Astrocyte (in vitro differentiated cells and primary cell): ENCODE measurements at places on chromosomes 2 and 18. TPM values are rescaled to one million over a fixed set of nuclear protein-coding genes. Genes with fewer than 3 reads are reported as not detected.

GAREM1 gene
- total RNA-seq: 9.0 and 9.9 TPM in 2 replicates

NTSR2 gene
- not detected in 2 replicates for total RNA-seq

MPP4 gene
- total RNA-seq: 1.0 and 2.9 TPM in 2 replicates

MMADHC gene
- total RNA-seq: 122 and 125 TPM in 2 replicates

STPG4 gene
- 0.55 and 0.64 TPM in 2 replicates for total RNA-seq

LYG2 gene
- not detected in 2 replicates for total RNA-seq

VWA3B gene
- total RNA-seq: not detected in 2 replicates

REL gene
- total RNA-seq: 6.1 and 6.5 TPM in 2 replicates

RTP5 gene
- total RNA-seq: not detected in 2 replicates

- no peak for DNase-seq
Measured at GRCh38 chr2:195543063-195543462, 114.0 kb upstream of the SLC39A10 start.

GRCh38 chr2:85731606-85732005, 22.2 kb upstream of the ATOH8 start:
- no peak for DNase-seq

DNA sequence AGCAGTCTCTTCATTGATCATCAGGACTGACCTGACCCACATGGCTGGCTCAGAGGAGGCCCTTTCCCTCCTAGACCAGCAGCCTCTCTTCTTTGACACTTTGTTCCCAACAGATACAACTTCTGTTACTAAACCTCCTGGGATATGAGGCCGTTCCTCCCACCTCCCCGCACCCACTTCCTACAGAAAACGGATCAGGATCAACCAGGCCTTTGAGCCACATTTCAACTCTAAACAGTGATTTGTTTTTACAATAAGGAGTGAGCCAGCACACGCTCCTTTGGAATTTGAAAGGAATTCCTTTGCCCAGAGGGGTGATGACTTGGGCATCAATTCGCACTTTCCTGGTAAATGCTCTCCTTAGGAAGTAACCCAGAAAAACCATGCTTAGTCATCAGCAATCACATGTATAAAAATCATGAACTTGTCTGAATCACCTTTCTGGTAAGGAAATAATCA, 180.4 kb downstream of the FAM124B start:
- DNase-seq: peak; percentile 96

GRCh38 chr2:117994729-117995128, 19.1 kb downstream of the CCDC93 start:
- DNase-seq: no peak

DNA sequence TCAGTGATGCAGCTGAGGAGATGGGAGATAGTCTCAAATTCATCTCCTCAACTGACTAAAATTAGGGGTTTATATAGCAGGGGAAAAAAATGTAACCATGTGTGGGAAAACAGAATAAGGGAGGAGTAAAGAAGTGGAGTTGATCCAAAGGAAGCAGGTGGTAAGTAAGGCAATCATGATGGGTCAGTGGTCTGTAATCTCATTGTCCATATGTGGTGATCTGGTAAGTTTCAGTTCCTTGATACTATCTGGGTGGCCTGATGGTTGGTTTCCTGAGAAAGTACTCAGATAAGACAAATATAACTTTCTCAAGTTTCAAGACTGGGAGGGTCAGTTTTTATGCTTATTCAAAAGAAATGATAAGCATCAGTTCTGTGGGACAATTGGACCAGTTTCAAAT, 312.3 kb upstream of the KCNJ3 start:
- no peak for DNase-seq

DNA sequence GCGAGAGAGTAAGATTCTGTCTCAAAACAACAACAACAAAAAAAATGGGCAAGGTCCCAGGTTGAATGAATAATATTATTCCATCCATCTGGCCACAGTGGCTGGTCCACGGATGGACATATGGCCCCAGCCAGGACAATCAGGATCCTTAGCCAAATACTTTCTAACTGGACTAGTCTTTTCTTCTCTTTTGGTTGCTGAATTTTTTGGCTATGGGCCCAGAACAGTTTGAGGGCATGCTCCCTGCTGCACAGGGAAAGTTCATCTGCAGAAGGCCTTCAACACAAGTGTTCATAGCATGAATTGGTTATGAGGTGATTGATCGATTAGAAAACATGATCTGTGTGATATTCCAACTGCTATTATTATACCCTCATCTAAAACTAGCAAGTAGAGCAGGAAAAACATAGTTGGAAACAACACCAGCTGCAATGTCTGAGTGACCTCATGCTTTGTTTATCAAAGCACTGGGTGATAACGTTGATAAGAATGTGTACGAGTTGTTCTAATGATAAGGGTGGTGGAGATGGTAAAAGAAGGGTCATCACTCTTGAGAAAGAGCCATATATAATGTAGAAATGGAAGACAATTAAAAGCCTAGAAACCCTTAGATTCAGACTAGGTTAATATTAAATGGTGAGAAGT, 47.8 kb upstream of the RNF103 start:
- DNase-seq: peak; percentile 3

- no peak for DNase-seq
Measured at GRCh38 chr2:71671895-71672825, 218.8 kb downstream of the DYSF start.

- DNase-seq: no peak
Measured at GRCh38 chr2:71710367-71711132, 257.2 kb downstream of the DYSF start.

DNA sequence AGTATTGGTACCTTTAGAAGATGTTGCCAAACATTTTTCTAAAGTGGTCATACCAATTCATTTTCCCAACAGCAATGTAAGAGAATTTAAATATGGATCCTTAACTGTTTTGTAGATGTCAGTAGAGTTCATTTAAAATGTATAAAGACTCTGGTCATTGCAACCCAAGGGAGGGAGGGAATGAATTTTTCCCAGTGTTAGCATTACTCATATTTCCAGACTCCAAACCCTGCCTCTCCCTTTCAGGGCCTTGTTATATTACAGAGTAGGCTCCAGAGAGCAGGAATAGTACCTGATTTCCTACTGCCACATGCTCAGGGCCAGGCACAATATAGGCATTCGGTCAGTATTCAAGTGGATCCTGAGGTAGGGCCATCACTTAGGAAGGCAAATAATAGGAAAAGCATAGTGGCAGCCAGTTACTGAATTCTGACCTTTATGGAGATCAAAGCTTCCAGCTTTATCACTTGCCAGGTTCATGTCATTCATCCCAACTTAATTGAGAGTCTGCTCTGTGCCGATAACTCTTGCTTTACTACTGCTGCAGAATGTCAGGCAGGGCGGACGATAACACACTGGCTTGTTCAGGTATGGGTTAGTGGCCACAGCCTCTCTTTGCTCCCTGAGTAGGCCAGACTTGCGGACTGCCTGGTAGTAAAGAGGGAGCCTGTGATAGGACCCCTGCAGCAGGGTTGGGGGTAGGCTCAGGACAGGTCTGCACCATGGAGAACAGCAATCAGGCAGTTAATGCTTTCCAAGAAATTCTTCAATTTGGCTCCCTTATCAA, 75.3 kb downstream of the OSBPL6 start:
- no peak for DNase-seq

GRCh38 chr2:103144837-103145236, 383.0 kb downstream of the TMEM182 start:
- DNase-seq: peak; percentile 3

DNA sequence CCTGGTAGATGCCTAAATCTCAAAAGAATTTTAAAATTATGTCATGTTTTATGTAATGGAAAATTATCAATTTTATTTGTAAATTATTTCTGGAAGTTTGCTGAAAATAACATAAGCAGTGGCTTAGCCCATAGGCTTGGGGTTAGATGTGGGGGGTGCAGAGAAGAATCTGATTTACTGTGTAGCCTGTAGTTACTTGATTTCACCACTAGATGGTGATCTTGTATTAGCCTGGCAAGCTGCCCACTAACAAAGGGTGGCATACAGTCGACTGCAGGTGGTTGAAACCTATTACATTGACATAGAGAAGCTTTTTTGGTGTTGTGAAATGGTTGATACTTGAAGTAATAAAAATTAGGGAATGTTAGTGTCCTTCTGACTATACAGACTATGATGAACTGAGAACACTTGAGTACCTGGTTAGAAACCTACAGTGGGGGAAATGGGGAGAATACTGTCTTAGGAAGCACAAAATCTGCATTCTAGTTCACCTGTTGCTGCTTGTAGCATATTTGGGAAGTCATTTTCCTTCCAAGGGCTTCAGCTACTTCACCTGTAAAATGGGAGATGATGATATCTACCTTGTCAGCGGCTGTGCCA, 191.0 kb upstream of the LHCGR start:
- peak; percentile 26 for DNase-seq

DNA sequence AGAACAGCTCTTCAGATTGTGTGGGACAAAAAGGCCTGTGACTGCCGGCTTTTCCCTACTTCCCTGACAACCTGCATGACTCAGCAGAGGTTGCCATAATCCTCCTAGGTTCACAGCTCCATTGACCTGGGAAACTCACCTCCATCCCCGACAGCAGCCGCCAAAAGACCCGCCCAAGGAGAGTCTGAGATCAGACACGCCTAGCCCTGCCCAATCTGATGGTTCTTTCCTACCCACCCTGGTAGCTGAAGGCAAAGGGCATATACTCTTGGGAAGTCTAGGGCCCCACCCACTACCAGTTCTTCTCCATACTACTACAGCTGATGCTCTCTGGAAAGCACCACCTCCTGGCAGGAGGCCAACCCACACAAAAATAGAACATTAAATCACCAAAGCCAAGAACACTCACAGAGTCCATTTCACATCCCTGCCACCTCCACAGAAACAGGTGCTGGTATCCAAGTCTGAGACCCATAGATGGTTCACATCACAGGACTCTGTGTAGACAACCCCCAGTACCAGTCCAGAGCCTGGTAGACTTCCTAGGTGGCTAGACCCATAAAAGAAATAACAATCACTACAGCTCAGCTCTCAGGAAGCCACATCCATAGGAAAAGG, 140.6 kb downstream of the NETO1 start:
- no peak for DNase-seq

DNA sequence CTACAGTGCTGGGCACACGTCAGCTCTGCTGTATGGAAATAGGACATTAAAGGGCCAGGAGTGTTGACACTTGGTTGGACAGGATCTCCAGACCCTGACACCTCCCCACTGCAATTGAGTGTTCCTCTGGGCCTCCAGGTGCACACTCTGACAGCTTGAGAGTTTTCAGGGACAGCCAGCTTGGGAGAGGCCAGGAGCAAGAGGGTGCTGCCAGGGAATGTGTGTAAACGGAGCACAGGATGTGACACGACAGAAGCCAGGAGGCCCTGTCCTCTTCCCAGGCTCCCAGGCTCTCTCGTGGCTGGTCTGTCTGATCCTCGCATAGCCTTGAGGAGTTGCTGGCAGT, 318.1 kb upstream of the HS6ST1 start:
- DNase-seq: no peak

GRCh38 chr18:46756025-46756558, 761 bp downstream of the ST8SIA5 start:
- no peak for DNase-seq

GRCh38 chr2:3823748-3824147, 120.4 kb downstream of the DCDC2C start:
- DNase-seq: no peak

DNA sequence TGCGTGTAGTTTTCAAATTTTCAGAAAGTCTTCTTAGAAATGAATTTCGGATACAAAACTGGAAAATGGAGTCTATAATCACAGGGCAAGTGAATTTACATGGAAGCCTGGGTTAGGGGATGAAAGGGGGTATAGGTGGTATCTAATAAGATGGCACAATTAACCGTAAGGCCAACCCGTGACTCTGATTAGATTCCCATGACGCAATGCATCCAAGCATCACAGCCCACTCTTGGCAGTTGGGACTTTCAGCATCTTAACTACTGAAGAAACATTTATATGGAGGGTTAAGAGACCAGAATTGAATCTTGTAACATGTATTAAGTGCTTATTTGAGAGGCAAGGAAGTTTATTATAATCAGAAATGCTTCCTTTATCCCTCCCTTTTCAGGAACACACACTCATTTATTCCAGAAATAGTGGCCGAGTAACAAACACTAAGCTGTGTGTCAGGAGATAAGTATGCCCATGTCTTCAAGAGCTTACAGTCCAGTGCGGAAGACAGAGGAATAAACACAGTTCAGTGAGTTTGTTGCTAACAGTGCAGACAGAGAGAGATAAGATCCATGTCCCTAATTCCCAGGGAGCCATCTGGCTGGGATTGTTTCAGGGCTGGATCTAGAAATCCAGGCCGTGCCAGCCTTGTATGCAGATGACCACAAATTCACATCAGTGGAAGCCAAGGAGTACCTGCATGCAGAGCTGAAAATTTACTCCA, 151.2 kb downstream of the ANTXR1 start:
- DNase-seq: peak; percentile 95

- no peak for DNase-seq
Measured at GRCh38 chr2:225140723-225141122, 98.5 kb upstream of the DOCK10 start.

GRCh38 chr2:8334866-8335325, 347.0 kb upstream of the ID2 start:
- DNase-seq: no peak

- peak; percentile 67 for DNase-seq
Measured at GRCh38 chr2:188601391-188601790, 309.7 kb downstream of the GULP1 start.

DNA sequence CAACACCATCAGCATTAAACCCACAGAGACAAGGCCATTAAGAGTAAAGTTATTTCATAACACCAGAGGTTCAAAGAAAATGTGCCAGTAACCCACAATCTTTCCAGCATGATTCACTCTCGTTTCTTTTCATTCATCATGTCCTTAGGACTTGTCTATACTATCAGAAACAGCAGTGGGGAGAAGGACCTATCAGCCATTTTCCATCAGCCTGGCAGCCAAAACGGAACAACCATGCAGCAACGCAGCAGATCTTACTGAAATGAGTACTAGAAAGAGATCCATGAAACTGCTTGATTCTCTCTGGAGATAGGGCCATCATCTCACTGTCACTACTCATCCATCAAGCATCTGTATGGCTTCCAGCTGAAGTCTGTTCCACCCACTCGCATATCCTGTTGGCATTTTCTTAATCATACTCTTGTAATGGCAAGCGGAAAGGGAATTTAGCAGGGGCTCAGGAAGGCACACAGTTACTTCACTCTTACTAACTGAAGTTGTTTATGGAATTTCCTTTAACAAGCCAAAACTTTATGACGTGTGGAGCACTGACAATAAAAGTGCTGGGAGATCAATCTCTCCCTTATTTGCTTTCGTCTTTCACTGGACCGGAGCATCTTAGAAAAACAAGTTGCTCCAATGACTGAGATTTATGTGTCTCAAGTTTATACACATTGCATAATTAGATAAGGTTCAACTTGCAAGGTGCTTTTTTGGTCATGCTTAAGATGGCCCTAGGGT, 69.7 kb downstream of the EPHA4 start:
- DNase-seq: peak; percentile 94

DNA sequence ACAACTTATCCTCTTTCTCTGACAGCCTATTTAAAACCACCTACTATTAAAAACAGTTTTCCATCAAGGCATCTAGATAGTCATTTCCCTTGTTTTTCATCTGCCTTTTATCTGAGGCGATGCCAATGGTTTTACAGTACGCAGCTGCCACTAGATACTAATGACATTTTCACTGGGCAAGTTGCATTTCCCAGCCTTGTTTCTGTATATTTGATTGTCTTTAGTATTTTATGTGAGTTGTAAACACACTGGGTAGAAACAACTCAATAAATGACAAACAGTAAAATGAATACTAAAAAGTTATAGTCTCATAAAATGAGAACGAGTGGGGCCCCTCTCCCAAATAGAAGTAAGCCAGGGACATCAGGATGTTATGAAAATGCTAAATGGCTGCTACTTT, 8.9 kb upstream of the DARS1 start:
- no peak for DNase-seq
